ENCODE measurements at places on chromosomes 1 and 21.

GRCh38 chr1:208054911-208055379 lies 144.0 kb upstream of the CD34 start:
- peak; percentile 16 for DNase-seq

GRCh38 chr1:6035719-6036118 lies 10.0 kb upstream of the KCNAB2 start:
- no peak for DNase-seq

GRCh38 chr1:17347769-17348592 lies 24.0 kb upstream of the PADI6 start:
- peak; percentile 75 for DNase-seq

DNA sequence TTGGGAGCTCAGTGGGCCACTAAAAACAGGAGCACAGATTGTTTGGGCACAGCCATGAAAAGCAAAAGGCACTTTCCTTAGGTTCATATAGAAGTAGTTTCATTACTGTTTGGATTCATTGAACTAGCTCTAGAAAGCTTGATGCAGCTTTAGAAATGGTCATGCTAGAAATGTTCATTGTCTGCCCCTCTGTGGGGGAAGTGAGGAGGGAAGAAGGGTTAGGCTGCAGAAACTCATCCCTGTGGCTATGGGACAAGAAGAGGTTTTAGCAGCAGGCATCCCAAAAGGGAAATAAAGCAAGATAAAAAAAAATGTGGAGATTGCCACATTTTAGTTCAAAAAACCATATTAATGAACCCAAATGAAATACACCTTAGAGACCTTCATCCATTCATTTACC lies 359.6 kb upstream of the PTBP2 start:
- DNase-seq, result no peak

DNA sequence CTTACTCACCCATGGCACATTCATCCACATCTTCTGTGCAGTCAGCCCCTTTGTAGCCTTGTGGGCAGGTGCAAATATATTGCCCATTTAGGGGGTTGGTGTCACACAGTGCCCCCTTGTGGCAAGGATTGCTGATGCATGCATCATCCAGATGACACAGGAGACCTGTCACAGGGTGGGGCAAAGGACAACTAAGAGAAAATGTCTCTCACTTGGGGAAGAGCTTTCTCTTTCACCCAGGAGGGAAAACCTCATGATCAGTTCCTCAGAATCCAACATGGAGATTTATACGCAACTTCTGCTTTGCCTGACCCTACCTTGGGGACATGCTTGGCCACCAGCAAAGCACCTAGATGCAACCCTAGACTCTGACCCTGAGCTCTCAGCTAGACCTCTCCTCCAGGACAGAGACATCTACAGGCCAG lies 71.8 kb upstream of the ADAM30 start:
- DNase-seq, result peak; percentile 59

DNA sequence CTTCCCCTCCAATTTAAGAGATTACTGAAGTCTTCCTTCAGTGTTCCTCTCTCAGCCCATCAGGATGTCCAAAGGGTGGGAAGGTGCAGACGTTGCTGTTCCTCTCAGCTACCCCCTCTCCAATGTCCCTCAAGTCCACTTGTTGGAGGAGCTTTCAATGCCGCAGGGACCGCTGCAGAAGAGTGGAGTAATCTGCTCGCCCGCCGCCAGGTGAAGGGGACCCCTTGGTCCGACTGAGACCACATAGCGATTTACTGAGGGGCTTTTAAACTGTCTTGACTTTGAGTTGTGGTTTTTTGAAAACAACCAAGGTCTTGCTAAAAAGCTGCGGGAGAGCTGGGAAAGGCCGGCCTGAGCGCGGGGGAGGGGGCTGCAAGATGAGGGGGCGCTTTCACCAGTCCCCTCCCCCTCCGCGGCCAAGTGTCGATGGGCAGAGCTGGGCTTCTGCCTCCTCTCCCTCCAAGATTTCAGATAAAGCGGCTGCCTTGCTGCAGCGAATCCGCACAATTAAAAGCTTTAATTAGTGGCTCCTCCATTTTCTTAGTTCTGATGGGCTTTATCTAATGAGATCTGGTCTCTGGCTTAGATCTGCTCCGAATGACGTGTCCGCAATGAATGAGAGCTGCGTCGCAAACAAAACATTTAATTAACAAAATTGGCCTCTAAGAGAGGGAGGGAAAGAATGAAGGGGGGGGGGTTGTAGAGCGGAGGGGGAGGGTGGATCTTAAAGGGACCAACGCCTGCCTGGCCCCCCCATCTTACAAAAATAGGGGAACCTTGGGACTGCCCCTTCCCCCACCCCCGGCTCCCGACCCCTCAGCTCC lies 5.9 kb downstream of the LMO4 start:
- DNase-seq, result no peak

- DNase-seq, result no peak
Measured at GRCh38 chr1:207191776-207192175, 87.7 kb downstream of the C4BPA start.

DNA sequence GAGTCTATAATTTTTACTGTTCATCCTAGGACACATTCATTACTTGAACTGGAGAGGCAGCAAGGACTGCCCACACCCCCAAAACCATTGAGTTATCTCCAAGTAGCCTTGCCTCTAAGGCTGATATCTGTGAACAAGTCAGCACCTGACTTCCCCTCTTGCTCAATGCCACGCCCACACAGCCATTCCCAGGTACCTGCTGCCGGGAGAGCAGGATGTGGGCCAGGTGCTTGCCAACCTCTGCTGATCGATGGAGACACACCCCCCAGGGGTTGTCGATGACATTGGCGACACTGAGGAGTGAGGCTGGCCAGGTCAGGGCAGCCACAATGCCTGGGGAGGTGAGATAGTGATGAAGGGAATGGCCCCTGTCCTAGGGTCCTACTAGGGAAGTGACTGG lies 60.1 kb downstream of the TMCO4 start:
- DNase-seq, result no peak

DNA sequence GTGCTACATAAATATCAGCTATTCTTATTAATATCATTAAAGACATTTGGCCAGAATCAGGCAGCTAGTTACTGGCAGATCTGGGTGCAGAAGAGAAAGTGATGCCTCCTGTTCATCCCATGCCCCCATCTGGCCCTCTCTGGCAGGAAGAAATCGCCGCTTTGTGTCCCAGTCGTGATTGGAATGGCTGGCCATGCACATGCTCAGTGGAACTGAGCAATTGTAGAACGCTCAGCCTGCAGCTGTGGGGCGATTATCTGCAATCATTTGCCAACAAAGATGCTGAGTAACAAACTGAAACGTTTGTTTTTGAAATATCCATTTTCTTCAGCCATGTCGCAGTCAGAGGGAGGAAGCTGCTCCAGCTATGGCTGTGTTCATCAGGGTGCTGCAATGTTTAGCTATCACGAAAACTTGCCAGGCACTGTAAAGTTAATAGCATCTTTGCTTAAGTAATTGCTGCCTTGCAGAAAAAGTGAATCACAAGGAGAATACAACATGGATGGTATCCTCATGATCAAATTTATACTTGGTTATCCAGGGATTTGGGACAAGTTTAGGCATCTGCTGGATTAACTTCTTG lies 36.5 kb downstream of the NGF start:
- no peak for DNase-seq

DNA sequence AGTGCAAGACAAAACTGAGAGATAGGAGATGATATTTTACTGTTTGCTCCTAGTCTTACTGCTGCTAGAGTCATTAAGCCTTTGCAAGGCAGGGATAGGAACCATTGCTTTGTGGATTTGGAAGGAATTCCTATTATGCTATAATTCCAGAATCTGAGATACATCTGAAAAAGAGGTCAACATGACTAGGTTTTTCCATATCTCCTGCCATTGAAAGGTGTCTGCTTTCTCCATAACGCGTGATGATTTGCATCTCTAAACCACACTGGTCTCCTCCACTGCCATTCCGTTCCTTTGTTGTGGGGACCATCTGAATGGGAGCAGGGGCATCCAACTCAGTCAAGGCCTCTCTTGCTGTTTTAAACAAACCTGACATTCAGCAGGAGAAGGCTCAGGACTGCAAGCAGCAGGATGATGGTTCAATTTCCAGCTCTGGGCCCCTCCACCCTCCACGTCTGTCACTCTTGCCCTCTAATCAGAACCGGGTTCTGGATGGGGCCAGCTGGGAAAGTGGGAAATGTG lies 45.2 kb downstream of the PLPP3 start:
- no peak for DNase-seq

- DNase-seq, result no peak
Measured at GRCh38 chr1:183004141-183004540, 19.1 kb upstream of the LAMC1 start.

GRCh38 chr1:8217011-8217711 lies 100.8 kb upstream of the SLC45A1 start:
- no peak for DNase-seq

DNA sequence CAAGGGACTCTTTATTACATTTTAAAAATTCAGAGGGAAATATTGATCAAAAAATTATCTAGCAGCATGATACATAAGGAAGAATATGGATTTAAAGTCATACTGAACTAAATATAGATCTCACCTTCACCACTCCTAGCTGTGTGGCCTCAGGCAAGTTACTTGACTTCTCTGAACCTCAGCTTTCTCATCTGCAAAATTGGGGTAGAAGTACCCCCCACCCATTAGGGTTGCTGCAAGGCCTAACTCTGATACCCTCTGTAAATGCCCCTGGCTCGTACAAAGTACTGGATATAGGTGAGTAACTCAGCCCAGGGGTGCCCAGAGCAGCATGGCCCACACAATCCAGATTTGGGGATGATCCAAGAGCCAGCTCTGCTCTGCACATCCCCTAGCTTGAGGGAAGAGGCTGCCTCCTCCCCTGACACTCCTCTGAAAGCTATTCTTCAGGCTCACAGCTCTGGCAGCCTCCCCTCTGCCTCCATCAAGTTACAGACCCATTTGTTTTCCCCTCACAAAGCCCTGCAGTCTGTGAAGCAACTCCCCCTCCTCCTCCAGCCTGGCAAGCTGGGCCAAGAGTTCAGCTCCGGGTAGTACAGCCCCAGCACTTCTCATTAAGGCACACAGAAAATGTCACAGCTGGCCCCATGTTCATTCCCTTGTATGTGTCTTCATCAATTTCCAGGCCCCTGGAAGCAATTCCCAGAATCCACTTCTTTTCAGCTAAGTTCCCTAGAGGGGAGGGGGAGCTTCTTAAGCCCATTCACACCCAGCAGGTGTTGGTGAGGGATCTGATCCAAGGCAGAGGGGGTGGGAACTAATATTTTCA lies 143.7 kb downstream of the PLPP3 start:
- DNase-seq, result no peak

GRCh38 chr1:25106976-25107642 lies 125.2 kb downstream of the SYF2 start:
- no peak for DNase-seq

DNA sequence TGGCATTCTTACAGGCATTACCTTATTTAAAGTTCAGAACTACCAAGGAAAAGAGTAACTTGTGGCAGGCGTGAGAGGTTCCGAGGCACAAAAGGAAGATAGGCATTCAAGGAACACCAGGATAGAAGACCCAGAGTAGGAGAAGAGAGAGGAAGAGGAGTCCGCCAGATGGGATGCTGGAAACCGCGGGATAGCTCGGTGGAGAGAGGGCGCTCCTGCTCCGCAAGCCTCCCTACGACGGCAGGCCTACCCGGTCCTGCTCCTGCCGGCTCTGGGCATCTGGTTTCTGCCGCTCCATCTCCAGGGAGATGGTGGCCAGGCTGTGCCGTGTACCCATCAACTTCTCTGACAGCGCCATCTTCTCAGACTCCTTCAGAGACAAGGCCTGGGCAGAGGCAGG lies 5.4 kb upstream of the NBPF1 start:
- DNase-seq, result no peak

- no peak for DNase-seq
Measured at GRCh38 chr1:3638027-3638426, 11.9 kb downstream of the WRAP73 start.

DNA sequence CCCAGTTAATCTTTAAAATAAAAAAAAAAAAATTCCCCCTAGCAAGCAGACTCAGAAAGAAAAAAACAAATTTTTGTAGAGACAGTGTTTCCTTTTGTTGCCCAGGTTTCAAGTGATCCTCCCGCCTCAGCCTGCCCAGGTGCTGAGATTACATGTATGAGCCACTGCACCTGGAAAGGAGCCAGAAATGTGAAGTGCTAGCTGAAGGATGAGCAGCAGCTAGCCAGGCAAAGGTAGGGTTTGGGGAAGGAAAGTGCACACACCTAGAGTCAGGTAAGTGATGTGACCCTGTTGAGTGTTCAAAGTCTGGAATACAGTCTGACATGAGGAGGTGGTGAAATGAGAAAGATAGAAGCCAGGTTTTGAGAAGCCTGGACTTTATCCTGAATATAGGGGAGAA lies 1.7 kb downstream of the AKR1A1 start:
- no peak for DNase-seq

DNA sequence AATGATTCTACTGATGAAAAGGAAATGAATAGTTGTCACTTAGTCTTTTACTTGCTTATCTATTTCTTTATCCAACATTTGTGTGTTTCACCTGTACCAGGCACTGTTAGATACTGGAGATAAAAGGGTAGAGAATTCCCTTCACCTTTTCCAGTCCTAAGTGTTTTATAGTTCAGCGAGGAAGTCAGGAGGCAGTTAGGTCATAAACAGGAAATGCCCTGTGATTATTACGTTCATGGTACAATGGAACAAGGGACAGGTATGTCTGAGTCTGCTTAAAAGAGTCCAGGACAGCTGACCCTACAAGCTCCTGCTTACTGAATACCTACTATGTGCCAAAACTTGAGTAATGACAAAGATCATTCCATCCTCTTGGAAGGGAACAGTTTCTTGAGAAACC lies 77.8 kb downstream of the TNR start:
- DNase-seq, result no peak

DNA sequence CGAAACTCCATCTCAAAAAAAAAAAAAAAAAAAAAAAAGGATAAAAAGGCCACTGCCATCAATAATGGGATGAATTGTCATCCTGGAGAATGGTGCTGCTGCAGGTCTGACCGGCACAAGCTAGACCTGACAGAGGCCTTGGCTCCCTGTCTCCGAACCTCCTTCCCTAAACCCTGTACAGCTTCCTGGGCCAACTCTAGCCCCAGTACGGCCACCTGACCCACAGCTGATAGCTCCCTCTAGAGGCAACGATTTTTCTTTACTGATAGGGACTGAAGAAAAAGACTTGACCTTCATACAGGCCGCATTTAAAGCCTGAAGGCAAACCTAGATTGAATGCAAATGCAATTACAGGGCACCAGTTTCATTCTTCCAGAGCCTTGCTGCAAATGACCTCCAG lies 30.7 kb downstream of the NOL9 start:
- no peak for DNase-seq

DNA sequence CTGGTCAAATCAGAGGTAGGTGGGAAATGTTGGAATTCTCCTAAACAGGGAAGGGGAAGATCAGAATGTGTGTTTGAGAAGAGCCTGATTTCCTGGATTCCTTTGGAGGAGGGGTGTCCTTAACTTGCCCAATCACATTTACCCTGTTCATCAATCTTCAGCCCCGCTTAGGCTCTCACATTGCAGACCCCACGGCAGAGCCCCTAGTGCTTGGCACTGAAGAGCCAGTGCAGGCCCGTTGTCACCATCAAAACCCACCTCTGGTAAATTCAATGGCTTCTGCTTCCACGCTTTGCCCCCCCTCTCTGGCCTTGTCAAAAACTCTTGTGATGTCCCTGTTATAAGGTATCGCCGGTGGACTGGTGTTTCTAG lies 2.3 kb downstream of the AGPAT3 start:
- no peak for DNase-seq

- peak; percentile 36 for DNase-seq
Measured at GRCh38 chr1:221035662-221036153, 156.5 kb downstream of the HLX start.

- no peak for DNase-seq
Measured at GRCh38 chr1:68128157-68128556, 77.7 kb upstream of the DIRAS3 start.

- DNase-seq, result no peak
Measured at GRCh38 chr1:211910113-211910884, 79.7 kb upstream of the LPGAT1 start.
